SK-N-SH (cell line): ENCODE measurements at places on chromosomes 7 and 10. TPM values are rescaled to one million over a fixed set of nuclear protein-coding genes. Genes with fewer than 3 reads are reported as not detected.

- no peak for DNase-seq
These were observed 34.6 kb upstream of the MALRD1 start for GRCh38 chr10:19014034-19014433.

DNA sequence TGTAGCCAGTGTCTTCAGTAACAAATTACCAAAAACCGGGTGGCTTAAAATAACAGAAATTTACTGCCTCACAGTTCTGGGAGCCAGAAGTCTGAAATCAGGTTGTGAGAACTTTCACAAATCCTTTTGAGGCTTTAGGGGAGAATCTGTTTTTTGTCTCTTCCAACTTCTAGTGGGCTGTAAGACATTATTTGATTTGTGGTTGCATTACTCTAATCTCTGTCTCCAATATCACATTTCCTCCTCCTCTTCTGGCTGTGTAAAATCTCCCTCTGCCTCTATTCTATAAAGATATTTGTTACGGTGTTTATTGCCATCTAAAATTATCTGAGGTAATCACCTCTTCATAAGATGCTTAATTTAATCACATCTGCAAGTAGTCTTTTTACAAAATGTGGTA, 1039.6 kb upstream of the LRRN3 start:
- DNase-seq, result peak; percentile 15

GRCh38 chr10:51846856-51847506, 147.6 kb upstream of the CSTF2T start:
- DNase-seq, result no peak

GRCh38 chr10:7337431-7338171, 73.2 kb downstream of the SFMBT2 start:
- DNase-seq, result no peak

GRM3 gene
- not detected in 2 replicates for polyA plus RNA-seq

PBLD gene
- 0.94 and 1.4 TPM in 2 replicates for polyA plus RNA-seq

DNA sequence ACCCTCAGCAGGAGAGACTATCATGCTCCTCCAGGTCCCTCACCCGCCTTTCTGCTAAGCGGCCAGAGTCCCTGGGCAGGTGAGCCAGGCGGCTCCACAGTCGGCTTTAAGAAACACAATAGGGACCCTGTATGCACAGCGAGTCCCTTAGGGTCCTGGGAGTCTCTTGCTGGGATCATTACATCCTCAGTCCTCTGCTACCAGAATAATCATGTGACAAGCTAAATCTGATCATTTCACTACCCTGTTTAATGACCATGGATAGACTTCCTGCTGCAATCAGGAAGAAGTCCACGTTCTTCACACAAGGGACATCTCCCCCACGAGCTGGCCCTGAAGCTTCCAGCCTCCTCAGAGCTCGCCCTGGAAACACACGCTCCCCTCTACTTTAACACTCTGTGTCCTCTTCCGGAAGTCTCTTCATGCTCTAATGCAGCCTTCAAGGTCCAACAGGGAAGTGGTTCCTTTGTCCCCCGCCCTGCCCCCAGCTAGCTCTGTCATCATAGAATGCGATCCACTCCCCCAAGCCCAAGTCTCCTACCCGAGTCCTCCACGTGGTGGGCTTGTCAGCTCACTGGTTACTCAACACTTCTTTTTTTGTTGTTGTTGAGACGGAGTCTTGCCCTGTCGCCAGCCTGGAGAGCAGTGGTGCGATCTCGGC, 101.5 kb downstream of the RNF216 start:
- no peak for DNase-seq

CPA5 gene
- 0.86 and 1.3 TPM in 2 replicates for polyA plus RNA-seq

DNA sequence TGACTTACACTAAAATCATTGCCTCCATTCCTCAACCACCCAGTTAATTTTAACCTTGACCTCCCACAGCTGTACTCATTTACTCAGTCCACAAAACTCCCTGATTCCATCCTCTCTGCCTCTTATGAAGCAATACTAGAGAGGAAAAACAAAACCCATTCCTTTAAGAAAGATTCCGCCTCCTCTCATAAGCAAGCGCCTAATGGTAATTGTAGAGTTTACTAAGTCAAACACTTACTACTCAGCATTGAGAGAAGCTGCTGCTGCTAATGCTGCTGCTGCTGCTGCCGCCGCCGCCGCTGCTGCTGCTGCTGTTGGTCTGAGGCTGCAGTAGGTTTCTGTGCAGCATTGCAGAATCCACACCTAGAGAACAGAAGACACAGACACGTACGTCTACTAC, 2.1 kb upstream of the ADD3 start:
- peak; percentile 10 for DNase-seq

DNA sequence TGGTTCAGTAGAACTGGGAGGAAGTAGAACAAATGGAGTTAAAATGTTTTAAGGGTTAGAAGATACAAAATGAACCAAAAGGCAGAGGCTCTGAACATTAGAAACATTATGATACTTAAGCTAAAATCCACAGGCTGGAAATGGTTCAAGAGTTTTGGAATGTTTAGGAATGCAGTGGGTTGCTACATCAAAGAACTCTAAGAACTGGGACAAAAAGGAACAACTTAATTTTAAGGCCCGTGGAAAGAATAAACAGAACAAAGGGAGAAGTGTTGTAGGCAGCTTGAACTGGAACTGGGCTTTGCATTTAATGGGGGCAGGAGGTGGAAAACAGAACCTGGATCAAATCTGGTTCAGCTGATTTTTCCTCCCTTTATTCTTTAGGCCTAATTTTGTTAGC, 3.5 kb upstream of the C7orf25 start:
- DNase-seq, result no peak

MAPK8 gene
- 26.4 and 33.6 TPM in 2 replicates for polyA plus RNA-seq

GRCh38 chr7:19107081-19107355, 10.4 kb downstream of the TWIST1 start:
- no peak for DNase-seq

OPN1SW gene
- polyA plus RNA-seq, result 0.05 TPM in 1 of 2 replicates, not detected in the other

DNA sequence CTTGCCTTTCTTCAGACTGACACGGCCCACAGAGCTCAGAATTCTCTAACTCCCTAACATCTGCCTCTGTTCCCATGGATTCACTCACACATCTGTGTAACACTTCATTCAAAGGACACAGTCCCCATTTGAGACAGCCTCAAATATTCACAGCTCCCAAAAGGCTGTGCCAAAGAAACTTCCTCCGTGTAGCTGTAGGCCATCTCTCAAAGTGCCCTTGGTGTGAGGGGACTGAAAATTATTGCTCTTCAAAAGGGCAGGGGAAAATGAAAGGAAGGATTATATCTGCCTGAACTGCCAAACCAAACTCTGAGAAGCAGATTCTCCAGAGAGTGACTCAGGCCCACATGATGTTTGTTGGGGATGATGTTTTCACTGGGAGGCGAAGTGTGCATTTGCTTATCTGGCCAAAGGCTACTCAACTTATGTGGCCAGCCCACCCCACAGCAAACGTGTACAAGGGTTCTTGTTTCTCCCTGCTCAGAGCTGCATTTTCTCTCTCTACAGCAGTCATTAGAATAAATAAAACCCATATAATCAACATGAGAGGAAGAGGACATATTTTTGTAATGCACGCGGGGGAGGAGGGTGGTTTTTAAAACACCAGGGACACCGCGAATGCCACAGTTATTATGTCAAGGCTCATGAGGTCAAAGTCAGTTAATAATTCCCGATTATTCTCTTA, 302.4 kb upstream of the NFE2L3 start:
- no peak for DNase-seq

CNTNAP2 gene
- 3.4 and 4.0 TPM in 2 replicates for polyA plus RNA-seq

- peak; percentile 68 for DNase-seq
These were observed 1.7 kb upstream of the NKX6-2 start for GRCh38 chr10:132787495-132788179.

GRCh38 chr7:151091431-151091830, 5.2 kb downstream of the AGAP3 start:
- DNase-seq, result no peak

AVPI1 gene
- polyA plus RNA-seq, result 6.3 and 7.0 TPM in 2 replicates

GRCh38 chr10:96257944-96258343, 13.4 kb downstream of the BLNK start:
- no peak for DNase-seq

FAM221A gene
- polyA plus RNA-seq, result 9.7 and 10.5 TPM in 2 replicates

DNA sequence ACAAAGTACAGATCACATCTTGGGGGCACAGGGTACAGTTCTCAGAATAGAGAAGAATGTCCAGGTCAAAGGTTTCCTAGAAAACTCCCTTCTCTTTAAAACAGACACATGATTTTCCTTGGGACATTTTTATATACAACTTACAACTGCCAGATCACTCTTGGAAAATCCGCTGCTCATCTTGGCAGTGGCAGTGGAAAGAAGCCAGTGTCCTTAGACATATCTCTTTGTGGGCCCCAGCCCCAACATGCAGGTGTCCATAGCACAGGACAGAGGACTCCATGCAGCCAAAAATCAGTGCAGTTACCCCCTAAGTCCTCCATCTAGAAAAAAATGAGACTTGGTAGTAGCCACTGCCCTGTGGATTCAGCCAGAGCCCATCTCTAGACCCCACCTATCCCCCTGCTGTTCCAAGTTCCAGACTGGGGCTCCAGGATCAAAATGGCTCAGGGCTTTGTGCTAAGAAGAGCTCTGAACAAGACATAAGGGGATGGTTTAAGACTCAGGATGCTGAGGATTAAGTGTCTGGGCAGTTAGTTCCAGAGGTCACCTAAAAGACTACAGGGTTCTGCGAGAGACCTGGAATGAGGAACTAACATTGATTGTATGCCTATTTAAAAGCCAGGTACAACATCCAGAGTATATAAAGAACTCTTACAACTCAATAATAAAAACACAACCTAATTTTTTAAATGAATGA, 34.4 kb downstream of the HIPK2 start:
- no peak for DNase-seq

EVX1 gene
- polyA plus RNA-seq, result not detected in 2 replicates

EPHB6 gene
- 1.2 and 1.8 TPM in 2 replicates for polyA plus RNA-seq

IFIT1 gene
- polyA plus RNA-seq, result 4.4 and 5.7 TPM in 2 replicates

DNA sequence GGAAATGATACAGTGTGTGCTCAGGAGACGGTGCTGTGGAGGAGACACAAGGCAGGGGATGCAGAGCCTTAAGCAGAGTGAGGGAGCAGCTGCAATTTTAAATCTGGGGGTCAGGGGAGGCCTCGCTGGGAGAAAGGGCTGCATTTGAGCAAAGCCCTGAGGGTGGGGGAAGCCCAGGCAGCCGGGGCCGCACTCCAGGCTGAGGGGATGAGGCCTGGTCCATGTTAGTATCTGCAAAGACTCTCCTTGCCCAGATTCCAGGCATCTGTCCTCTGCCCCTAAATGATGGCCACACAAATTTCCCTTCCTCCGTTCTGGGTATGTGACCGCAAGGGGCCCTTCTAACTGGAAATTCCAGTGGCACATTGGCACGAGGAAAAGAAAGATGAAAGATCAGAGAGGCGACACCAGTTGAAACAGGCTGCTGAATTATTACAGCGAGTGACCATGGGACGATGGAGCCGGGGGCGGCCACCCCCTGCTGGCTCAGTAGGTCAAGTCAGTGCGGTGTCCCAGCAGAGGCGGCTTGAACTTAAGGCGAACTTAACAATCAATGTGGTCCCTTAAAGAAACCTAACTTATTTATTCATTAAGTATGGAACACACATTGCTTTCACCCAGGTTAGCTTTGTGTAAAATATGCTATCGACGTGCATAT, 62.3 kb upstream of the KAT6B start:
- no peak for DNase-seq

HOXA11 gene
- not detected in 2 replicates for polyA plus RNA-seq

- DNase-seq, result no peak
These were observed 31.2 kb downstream of the CFAP46 start for GRCh38 chr10:132910901-132911785.

OR6B1 gene
- polyA plus RNA-seq, result not detected in 2 replicates

GRCh38 chr7:36192053-36192824, 39.2 kb downstream of the EEPD1 start:
- DNase-seq, result no peak

UFSP1 gene
- 4.5 and 5.6 TPM in 2 replicates for polyA plus RNA-seq

- DNase-seq, result no peak
These were observed 379.4 kb downstream of the GALNT17 start for GRCh38 chr7:71511361-71511807.

DNA sequence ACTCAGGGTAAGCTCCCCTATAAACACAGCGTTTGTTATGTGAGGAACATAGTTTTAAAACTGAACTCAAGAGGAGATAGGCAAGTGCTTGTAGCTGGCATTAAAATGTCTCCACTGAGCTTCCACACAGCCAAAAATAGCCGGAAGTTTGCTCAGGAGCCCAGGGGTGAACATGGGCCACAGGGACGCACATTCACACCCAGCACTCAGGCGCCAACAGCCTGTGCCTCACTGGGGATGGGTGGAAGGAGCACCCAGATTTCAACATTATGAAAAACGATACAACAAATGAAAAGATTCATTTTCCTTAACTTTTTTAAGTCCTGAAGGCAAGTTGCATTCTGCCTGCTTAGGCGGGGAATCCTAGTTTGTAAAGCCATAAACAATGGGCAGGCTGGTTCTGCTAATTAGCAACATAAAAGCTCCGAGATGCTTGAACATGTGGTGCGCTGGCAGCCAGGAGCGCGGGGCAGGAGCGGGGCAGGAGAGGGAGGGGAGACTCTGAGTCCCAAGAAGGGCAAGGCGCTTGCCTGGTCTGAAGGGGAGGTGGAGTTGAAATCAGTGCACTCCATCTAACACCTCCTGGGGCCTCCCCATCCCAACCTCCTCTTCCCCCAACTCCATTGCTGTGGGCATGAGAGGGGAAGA, 235.9 kb downstream of the COBL start:
- no peak for DNase-seq

C10orf53 gene
- polyA plus RNA-seq, result 0.03 TPM in 1 of 2 replicates, not detected in the other

DNA sequence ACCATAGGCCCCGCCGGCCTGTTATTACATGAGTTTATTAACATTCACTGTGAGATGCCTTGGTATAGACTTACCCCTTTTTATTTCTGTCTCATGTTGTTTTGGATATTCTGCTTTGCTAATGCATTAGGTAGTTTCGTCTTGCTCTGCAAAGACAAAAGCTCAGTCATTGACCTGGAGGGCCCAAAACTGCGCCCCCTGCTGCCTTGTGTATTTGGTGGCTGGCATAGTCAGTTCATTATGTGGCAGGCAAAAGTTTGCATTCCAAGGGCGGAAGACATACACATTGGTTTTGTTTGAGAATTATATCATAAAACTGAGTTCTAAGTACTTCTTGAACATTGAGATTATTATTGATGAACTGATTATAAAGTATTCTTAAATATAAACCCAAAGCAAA, 372.5 kb downstream of the SDK1 start:
- DNase-seq, result peak; percentile 27

CYP3A4 gene
- polyA plus RNA-seq, result not detected in 2 replicates

- no peak for DNase-seq
These were observed 13.5 kb upstream of the TBX20 start for GRCh38 chr7:35267411-35267810.
